ENCODE measurements at places on chromosomes 5 and 9.

DNA sequence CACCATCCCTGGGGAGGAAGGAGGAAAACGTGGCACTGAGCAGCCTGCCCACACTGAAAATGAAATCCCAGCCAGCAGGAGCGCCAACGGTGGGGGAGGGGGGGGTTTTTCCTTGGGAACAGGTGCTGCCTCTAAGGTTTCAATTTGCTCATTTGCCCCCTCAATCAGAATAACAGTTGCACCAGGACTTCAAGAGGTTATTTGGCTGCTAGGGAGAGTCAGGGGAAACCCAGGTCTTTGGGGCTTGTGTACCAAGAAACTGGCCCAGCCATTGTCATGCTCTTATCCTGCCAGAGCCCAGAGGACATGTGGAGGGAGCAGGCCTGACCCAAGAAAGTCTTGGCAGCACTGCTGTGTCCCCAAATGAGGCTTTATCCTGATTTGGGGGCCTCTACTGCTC, 66.5 kb downstream of the NDFIP1 start:
- no peak for DNase-seq

DNA sequence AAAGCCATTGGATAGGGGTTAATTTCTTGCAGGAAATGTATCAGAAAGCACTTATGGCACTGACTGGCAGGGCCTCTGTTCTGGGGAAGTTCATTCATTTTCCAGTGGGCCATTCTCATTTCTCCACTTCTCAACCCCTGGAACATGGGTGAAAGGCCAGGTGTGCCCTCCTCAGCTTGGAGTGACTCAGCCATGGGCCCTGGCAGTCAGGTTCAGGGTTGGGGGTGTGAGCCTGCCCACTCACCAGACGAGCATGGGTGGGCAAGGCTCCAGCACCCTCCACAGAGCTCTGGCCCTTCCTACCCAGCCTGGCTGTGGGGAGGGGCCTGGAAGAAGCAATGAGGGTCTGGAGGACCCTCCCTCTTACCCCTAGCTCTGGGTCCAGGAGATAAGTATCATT, 174.4 kb downstream of the HSPA4 start:
- DNase-seq: no peak

GRCh38 chr5:156640691-156641241, 209.3 kb upstream of the PPP1R2B start:
- no peak for DNase-seq

DNA sequence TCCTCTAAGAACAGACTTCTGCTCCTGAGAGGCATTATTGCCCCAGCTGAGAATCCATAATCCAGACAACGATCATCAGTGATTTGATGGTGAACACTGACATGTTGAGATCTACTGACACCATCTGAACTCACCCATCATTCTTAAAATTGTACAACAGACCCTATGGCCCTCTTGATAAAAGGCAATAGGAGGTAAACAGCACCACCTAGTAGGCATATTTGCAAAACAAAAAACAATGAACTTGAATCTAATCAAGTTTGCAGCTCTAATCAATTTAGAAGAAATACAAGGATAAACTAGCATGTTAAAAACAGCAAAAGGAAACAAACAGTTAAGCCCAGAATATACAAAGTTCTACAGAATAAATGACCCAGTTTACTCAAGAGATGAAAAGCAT, 89.6 kb downstream of the SFXN1 start:
- no peak for DNase-seq

GRCh38 chr5:147446523-147446922, 63.3 kb downstream of the DPYSL3 start:
- DNase-seq: no peak

GRCh38 chr5:62284946-62285891, 20.8 kb upstream of the KIF2A start:
- DNase-seq: no peak

- no peak for DNase-seq
Measured at GRCh38 chr5:107673039-107673367, 2.3 kb upstream of the EFNA5 start.

GRCh38 chr5:157444224-157444623, 15.8 kb upstream of the NIPAL4 start:
- DNase-seq: no peak

DNA sequence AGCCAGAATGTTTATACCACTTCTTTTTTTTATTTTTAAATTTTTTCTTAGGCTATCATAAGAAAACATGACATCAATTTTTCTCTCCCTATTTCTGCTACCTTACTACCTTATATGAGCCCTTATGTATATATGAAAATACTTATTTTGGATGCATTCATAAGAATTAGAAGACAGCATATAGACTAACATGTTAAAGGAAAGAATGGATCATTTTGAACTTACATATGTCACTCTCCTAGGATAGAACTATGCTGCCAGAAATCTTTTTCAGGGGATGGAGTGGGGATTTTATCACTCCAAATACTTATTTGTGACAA, 51.8 kb downstream of the SNX24 start:
- no peak for DNase-seq

DNA sequence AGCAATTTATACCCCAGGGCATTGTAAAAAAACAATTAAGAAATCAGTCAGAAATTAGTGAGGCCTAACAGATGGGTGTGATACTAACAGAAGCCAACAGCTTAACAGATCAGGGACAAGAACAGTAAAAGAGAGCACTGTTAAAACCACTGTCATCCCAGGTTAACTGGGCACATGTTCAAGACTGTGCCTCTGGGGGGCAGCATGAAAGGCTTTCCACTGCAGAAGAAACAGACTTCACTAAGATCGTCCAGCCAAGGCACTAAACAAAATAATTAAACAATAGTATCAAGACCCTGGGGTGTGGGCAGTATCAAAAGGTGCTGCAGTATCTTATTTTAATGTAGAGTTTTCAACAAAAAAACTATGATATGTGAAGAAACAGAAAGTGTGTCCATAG, 43.5 kb downstream of the FBN2 start:
- DNase-seq: no peak

DNA sequence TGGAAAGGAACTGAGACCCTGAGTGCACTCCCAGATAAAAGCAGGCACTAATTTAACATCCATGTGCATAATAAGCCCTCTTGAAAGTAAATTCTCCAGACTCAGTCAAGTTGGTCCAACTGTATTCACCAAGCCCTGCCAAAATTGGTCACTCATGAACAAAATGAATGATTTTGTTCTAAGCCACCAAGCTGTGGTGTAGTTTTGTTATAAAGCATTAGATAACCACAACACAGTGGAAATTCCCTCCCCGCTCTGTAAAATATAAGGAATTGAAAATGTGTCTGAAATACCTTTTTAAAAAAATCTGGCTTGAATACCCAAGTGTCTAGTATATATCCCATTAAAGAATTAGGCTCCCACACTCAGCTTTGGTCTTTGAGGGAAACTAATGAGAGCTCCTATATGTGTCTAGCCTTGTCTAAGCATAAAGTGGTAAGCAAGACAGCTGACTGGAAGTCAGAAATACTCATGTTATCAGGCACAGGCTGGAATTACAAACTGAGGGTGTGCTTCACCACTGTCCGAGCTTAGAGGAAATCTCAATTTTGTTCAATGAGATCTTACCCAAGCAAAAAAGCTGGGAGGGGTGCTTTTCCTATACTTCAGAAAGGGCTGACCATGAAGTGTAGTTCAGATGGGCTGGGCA, 33.2 kb downstream of the IDNK start:
- no peak for DNase-seq

DNA sequence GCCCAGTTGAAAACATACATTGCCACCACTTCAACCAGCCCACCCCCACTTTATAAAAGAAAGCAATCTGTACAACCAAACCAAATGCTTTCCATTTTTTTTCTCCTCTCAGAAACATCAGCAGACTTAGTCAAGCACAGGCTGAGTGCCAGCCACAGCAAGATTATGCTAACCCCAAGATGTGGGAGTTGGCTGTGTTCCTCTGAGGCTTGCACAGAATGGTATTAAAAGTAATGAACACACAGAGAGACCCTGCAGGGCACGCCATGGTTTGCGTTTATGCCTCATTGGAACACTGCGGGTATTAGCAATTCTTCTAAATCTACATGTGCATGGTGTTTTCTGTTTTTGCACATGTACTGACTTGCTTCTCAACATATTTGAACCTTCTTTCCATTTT, 419.9 kb upstream of the GRAMD2B start:
- no peak for DNase-seq

GRCh38 chr5:180040287-180041214, 31.0 kb downstream of the RNF130 start:
- no peak for DNase-seq

- no peak for DNase-seq
Measured at GRCh38 chr9:68919661-68920060, 94.3 kb downstream of the PRKACG start.

- DNase-seq: no peak
Measured at GRCh38 chr9:109950710-109951443, 170.9 kb downstream of the PALM2AKAP2 start.

GRCh38 chr9:137665226-137665625, 46.4 kb downstream of the EHMT1 start:
- DNase-seq: no peak

Measured in activated CD8-positive, alpha-beta memory T cell treated with anti-CD3 and anti-CD28 coated beads for 1 hour (primary cell).